ENCODE measurements at places on chromosomes 7 and 10. TPM values are rescaled to one million over a fixed set of nuclear protein-coding genes. Genes with fewer than 3 reads are reported as not detected.

GRCh38 chr7:101614098-101614938 is 14.8 kb downstream of the MYL10 start:
- DNase-seq, result no peak

The SERPINE1 gene
- 18.1 TPM for total RNA-seq

DNA sequence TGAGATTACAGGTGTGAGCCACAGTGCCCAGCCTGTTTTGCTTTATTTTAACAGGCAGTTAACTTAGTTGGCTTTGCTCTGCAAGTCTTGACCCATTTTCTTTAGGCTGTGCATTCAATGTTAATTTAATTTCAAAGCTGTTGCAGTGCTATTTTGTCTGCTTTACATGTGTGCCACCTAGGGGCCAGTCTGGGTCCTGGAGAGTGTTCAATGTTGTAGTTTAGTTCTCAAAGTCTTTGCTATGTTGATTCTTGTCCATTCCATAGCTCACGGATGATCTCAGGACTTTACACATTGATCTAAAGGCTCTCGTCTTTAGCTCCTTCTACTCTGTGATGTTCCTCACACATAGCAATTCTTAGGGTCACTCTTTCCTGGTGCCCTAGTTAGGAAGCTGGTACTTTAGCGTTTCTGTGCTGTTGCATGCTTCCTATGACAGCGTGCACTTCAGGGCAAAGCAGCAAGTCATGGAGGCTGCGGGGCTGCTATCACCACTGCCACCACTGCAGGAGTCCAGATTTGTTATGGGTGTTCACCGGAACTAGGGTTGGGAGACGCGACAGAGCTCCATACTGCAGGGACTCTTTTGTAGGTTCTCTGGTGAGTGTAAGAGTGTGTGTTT is 16.4 kb upstream of the ABCA13 start:
- no peak for DNase-seq

DNA sequence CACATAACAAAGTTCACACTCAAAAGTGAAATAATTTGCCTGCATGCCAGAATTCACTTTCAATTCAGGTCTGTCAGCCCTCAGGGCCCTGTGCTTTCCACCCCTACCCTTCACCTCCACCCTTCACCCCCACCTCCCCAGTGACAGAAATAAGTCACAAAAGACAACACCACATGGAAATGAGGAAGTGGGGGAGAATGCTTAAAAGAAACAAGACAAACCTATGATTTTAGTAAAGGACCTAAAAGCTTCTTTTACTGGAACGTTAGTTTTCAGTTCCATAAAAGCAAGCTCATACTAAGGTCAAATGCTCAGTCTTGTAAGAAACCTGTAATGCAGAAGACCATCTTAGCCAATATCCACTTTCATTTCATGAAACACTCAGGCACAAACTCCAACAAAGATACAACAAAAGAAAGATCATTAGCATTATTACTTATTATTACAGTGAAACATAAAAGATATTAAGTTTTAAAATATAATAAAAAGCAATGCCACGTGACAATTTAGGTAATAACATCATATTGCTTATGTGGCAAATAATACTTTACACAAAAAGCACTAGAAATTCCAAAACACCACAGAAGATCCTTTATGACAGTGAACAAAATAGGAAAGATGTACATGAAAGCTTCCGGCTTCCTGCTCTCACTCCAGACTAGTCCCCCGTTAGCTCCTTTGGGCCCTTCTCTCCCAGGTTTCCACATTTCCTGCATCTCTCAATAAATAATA is 112.1 kb downstream of the LMBR1 start:
- no peak for DNase-seq

- no peak for DNase-seq
Measured at GRCh38 chr10:114694062-114694461, 36.0 kb upstream of the ABLIM1 start.

GRCh38 chr7:129829737-129830631 is 122.8 kb downstream of the UBE2H start:
- DNase-seq, result peak; percentile 84

DNA sequence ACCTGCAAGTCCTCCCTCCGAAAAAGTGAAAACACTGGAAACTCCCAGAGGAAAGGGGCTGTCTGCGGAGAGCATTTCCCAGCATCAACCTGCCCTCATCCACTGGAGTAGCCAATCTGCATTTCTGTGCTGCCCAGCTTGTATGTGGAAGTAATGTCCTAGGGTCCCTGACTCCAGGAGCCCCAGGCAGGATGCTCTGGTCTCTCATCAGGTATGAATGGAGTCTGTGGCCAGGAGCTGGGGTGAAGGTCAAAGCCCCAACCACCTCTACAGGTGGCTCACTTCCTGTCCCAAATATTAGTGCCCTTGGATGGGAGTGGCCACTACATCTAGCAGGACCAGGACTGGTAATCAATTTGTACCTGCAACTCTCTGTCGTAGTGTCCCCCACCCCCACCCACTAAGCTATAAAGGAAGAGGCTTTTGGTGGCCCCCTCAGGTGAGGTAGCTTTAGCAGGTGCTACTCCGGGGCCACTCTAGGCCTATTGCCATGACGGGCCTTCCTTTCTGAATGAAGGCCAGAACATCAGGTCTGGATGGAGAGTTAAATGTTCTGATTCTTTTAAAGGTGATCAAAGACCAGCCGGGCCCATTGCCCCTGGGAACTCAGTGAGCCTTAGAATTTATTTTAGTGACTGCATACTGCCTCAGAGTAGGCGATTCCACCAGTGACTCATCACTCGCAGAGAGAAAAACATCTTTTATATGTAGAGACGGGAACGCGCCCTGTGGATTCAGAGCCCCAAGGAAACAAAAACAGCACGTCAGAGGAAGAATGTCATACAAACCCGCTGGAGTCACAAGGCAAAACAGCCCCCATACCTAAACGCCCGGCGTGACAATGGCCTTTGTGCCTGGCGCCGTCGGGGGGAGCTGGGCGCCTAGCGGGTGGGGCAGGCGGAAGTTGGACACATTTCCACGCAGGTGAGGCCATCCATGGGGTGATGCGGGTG is 13.0 kb downstream of the EN2 start:
- no peak for DNase-seq

The SEMA3D gene
- total RNA-seq, result 5.9 TPM

DNA sequence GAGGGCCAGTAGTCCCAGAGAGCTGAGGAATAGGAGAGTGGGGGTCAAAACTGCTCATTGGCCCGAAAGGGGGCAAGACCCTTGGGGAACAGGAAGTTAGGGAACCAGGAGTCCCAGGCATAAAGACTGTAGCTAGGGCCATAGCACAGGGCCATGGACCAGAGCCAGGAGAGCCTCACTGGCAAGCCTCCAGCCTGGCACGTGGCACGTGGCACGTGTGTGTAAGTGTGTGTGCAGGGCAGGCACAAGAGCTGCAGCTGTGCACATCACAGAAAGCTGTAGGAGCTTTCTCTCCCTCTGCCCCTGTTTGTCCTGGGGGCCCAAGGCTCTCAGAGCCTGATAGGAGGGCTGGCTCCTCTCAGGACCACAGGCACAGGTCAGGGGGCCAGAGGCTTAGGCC is 47.8 kb upstream of the SLF2 start:
- no peak for DNase-seq

GRCh38 chr7:137618748-137619147 is 228.0 kb downstream of the DGKI start:
- DNase-seq, result no peak

DNA sequence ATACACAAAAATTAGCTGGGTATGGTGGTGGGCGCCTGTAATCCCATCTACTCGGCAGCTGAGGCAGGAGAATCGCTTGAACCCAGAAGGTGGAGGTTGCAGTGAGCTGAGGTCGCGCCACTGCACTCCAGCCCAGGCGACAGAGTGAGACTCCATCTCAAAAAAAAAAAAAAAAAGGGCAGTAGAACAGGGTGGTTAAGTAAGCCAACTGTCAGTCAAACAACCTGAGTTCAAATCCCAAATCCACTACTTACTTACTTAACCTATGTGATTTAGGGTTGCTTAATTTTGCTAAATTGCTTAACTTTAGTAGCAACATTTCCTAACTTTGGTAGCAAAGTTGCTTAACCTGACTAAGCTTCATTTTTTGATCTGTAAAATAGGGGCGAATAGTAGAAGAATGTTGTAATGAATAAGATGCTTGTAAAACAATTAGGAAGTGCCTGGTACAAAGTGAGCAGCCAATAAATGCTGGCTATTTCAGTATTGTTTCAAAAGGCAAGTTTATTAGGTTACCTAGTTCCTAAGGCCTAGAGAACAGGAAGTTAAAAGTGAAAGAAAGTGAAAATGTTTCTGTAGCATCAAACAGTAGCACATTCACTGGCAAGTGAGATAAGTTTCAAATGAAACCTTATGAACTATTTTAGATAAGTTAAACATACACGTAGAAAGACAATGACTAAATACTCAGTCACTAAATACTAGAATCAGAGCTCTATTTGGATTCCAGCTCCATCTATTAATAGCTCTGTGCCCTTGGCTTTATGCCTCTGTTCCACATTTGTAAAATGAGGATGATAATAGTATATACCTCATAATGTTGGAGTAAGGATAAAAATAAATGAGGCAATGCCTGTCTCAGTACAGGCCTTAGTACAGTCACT is 64.3 kb downstream of the HOXA1 start:
- DNase-seq, result no peak

DNA sequence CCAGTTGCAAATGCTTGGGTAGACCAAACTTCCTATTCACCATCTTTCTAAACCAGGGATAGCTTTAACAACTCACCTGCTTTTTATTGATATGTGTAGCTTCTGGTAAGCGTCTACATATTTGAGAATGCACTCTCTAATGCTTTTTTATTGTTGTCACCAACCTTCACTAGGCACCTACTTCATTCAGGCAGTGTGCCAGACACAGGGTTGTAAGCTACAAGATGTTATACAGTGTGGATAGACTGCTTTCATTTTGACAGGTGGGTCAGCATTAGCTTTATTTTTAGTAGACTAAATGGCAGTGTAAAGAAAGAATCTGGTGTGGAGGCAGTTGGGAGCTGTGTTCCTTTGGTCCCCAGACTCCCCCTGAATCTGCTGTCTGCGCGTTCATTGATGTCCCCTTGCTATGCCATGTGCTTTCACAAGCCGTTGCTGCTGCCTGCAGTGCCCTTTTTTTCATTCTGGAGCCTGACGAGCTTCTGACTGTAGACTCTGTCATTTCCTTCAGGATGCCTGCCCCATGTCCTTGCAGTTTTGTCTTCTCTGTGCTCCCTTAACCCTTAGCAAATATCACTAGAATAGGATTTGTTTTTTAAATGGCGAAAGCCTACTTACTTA is 32.1 kb downstream of the NRF1 start:
- no peak for DNase-seq

- DNase-seq, result no peak
Measured at GRCh38 chr7:15577600-15577999, 15.8 kb upstream of the AGMO start.

The ING3 gene
- total RNA-seq, result 15.0 TPM

GRCh38 chr10:45373003-45373575 is 927 bp upstream of the ALOX5 start:
- no peak for DNase-seq

The C7orf33 gene
- not detected for total RNA-seq

GRCh38 chr10:76969366-76969948 is 668.2 kb downstream of the KCNMA1 start:
- no peak for DNase-seq

GRCh38 chr10:69952069-69952800 is 100.4 kb upstream of the MACROH2A2 start:
- peak; percentile 24 for DNase-seq

DNA sequence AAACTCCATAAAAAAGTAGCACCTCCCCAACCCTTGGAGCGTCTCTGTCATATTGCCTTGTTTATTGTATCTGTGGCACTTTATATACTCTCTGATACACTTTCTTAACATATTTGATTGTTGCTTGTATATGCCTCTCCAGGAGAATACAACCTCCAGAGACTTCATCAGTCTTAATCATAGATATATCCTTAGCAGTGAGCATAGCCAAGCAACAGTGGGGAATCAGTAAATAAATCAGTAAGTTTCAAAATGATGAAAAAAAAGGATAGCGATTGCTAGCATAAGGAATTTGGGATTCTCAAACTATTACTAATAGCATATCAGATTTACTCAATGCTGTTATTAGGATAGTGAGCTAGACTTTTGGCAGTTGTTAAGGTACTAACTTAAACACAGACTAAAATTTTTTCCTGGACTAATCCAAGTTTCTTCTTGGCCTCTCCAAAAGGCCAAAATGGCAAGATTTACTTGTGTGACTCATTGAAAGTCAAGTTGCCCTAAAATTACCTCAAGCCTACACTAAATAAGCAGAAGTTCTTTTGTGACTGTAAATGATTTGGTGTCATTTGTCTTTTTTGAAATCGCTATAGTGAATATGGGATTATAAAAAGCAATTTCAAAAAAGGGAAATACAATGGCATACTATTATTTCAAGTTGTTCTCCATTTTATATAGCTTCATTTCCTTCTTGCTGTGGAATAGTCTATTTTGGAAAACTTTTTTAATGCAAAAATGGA is 177.9 kb downstream of the CHN2 start:
- no peak for DNase-seq

The COL1A2 gene
- 51.6 TPM for total RNA-seq

DNA sequence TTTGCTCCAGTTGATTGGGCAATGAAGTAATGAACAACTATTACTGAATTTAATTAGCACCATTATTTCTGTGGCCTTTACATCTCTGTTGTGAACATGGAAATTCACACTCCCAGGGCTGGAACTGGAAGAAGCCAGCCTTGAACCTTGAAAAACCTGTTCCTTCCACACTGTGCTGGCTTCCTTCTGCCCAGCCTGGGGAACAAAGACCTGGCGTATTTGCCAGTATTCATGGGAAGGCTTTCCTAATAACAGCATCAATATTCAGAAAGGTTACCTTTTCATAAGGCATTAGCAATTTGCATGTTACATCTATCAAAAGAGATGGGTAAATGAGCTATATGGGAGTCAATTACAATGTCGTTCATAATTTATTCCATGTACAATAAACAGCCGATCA is 1.3 kb downstream of the C10orf90 start:
- no peak for DNase-seq

DNA sequence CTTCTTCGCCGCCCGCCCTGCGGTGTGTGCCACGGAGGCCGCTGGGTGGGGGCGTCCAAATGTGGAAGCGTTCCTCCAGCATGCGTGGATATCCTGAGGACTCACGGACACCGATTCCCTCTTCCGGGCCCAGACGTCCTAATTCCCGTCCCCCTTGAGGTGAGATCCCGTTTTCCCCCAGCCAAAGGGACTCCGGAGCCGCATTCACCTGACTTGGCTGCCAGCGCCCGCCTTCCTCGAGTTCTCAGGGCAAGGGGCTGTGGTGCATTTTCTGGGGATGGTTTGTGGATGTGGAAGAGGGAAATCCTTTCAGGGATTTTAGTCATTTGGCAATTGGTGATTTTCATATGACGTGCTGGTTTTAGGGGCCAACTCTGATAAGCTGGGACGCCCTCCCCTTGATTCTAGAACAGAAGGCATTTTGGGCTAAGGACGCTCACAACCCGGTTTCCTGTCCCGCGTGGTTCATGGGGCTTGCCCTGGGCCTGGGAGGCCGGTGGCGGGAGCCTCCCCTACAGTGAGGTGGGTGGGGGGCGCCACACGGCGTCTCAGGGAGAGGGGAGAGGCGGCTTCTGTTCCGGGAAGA is 165.4 kb downstream of the ACTR3B start:
- no peak for DNase-seq

The PIP gene
- total RNA-seq, result 1,038 TPM

All from suprapubic skin (tissue), 4 donors.